Daoy (cell line): ENCODE measurements at places on chromosomes 4 and X.
A peak's percentile ranks its signal among the peaks of the same experiment; 100 is the strongest.

GRCh38 chr4:170247596-170247995 lies 157.8 kb upstream of the AADAT start:
- DNase-seq = no peak

GRCh38 chr4:110483516-110483915 lies 7.6 kb downstream of the ENPEP start:
- peak; percentile 29 for DNase-seq

DNA sequence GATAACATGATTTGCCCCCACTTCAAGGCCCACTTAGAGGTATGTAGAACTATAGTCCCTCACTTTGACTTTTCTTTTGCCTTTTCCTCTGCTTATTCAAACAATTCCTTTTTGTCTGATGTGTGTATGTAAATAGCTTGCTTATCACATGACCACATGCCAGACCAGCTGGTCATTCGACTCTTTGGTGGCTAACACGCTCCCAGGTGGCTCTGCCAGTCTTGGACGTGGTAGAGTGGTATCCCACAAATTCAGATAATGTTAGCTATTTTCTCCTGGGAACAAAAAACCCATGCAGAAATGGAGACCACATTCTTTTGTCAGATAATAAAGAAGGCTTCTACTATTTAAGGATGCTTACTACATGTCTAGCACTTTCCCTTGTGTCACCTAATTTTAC lies 47.9 kb downstream of the ARHGAP24 start:
- no peak for DNase-seq

DNA sequence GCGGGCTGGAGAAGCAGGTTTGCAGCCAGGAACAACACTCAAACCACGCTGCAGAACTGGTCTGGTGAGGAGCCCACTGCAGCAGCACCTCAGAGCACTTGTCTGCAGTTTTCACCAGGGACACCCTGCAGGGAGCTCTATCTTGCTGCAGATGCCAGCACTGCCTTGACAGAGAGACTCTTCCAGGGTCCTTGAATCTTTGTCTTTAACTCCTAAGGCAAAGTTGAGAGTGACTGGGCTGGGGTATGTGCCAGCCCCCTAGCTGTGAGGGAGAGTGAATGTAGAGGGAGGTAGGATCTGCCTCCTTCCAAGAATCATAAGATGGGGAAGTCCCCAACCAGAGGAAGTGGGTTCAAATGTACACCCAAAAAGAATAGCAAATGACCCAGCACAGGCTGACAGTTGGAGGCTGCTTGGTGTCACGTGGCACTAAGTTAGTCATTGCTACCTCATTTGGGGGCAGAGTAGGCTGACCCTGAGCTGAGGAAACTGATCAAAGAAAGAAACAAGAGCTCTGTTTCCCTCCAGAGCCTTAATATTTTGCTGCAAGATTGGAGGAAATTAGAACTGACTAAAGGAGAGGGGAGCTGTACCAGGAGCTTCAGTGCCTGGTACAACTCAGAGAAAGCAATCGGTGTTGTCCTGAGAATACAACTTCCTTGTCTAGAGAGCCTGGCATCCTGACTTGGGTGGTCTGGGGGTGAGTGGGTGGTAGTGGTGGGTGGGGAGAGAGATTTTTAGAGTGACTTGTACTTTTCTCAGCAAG lies 28.2 kb upstream of the HUWE1 start:
- DNase-seq = peak; percentile 60

DNA sequence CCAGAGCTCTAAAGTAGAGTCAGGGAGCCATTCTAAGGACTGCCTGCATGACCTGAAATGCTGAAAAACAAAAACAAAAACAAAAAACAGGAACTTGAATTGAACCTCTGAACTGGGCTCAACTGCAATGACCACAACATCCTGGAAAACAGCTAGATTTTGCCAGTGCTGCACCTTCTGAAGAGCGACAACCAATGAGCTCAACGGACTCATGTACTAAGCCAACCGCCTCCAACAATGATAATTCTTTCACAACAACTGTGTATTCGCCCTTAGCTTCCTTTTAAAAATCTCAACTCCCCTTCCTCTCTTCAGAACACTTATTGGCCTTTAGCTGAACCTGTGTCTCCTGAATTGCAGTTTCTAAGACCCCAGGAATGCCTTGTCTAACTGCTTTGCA lies 69.8 kb downstream of the HAUS3 start:
- no peak for DNase-seq

GRCh38 chrX:136491832-136492231 lies 4.1 kb downstream of the BRS3 start:
- DNase-seq = no peak

DNA sequence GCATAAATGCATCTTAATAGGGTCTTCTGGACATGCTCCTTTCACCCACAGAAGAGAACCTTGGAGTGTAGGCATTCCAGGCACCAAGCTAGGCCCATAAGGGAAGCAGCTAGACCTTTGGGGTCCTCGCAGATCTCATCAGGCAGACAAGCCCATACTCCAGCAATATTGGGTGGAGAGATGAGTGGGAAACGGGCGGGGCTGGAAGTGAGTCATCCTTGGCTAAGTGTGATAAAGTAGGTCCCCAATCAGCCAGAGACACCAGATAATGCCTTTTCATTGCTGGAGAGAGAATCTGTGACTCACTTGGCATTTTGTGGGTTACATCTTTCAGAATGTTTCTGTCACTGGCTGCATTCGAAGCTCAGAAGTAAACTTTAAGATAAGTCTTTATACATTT lies 133.3 kb upstream of the MBNL3 start:
- DNase-seq = peak; percentile 77

DNA sequence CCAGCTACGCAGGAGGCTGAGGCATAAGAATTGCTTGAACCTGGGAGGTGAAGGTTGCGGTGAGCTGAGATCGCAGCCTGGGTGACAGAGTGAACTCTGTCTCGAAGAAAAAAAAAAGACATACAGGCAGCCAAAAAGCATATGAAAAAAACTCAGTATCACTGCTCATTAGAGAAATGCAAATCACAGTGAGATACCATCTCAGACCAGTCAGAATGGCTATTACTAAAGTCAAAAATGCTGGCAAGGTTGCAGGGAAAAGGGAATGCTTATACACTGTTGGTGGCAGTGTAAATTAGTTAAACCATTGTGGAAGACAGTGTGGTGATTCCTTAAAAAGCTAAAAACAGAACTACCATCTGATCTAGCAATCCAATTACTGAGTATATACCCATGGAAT lies 123.1 kb downstream of the CHIC2 start:
- no peak for DNase-seq

DNA sequence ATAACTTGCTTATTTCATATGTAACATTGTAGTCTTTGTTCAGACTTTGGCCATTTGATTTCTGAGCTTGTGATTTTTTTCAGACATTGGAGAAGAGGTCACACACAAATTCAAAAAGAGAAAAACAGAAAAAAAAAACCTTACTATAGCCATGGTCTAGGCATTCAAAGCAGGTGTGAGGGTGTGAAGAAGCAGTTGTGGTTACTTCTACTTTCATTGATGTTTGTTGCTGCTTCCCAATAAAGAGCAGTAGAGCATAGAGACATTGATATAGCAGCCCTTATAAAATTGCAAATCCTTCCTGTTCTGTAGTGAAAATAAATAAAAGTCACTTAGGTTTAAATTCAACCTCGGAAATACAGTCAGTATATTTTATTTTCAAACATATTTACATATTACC lies 671.6 kb downstream of the GRXCR1 start:
- DNase-seq = no peak

GRCh38 chr4:110088670-110089069 lies 109.7 kb downstream of the ELOVL6 start:
- no peak for DNase-seq

DNA sequence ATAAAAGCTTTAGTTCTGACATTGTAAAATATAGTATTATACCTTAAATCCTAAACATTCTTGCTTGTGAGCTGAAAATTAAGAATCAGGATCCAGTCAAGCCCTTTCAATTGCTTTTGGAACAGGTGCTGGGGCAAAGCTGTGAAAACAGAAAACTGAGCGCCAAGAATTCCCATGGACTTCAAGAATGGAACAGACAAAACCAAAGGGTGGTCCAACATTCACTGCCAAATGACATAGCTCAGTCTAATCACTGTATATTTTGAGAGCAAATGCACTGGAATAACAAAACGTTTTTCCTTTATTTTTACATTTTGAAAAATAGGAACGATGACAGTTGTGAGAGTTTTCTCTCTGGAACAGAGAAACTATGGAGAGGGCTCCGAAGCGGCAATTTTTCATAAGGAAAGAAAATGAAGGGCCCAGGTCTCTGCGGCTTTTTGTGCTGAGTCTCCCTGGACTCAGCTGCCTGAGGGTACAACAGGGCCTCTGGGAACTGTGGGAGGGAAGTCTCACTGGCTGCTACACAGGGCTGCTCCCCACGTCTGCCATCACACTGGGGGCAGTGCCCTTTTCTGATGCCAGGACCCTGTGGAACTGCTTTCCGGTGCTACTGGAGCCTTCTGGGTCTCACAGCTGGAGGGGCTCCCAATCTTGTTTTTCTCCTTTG lies 56.0 kb upstream of the BMPR1B start:
- no peak for DNase-seq

DNA sequence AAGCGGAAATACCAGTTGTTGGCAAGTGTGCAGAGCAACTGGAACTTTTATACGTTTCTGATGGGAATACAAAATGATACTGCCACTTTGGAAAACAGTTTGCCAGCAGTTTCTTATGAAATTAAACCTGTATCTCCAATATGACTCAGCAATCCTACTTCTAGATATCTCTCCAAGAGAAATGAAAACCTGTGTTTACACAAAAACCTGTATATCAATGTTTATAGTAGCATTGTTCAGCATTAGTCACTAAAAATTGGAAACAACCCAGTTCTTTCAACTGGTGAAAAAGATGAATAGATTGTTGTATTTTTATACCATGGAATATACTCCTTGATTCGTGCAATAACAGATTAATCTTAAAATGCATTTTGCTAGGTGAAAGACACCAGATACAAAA lies 26.8 kb downstream of the ATP7A start:
- DNase-seq = no peak

GRCh38 chrX:1612641-1613286 lies 2.1 kb upstream of the ASMT start:
- no peak for DNase-seq

GRCh38 chrX:19774905-19775304 lies 112.5 kb downstream of the SH3KBP1 start:
- DNase-seq = no peak

DNA sequence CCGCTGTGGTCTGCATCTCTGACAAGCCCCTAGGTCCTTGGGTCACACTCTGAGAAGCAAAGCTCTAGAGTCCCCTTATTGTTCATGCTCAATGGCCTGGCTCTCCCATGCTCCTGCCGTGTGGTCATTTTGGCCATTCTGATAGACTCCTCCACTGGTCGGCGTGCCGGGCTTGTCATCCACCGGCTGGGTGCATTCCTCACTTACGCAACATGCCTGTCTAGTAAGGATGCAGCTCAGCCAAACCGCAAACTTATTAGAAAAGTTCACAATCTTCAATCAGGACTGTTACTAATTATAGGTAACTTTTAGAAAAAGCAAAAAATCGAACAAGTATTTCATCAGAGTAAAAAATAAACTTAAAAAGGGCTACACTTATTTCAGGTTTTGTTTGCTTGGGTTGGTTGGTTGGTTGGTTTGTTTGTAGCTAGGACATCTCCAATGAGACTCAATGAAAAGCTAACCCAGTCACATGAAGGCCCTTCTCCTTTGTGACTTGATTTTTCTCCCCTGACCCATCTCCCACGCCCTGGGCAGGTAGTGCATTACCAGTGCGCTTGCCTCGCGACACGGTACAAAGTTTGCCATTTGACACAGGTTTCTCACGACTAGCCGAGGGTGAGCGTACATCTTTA lies 41.0 kb downstream of the IRF2 start:
- DNase-seq = no peak

DNA sequence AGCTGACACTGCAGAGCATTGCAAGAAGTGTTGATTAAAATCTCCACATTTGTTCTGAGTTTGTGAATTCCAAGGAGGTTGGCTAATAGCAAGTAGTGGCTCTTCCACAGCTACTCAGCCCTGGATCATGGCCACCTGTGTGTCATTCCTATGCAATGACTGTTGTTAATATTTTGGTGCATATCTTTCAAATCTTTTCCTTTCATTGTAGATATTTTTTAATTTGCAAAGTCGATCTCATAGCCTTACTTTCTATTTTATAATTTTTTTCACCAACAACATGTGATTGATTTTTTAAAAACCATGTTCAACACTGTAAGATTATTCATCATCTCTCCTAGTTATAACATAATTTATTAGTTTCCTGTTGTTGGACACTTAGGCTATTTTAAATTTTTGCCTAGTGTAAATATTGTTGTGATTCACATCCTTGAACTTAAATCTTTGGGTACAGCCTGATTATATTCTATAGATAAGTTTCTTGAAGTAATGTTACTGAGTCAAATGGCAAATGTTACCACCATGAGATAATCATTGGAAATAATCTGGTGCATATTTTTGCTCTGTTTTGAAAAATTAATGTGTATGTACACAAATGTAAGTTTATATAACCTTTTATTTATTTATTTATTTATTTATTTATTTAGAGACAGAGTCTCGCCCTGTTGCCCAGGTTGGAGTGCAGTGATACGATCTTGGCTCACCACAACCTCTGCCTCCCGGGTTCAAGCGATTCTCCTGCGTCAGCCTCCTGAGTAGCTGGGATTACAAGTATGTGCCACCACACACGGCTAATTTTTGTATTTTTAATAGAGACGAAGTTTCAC lies 17.1 kb upstream of the ARHGAP10 start:
- DNase-seq = peak; percentile 37

DNA sequence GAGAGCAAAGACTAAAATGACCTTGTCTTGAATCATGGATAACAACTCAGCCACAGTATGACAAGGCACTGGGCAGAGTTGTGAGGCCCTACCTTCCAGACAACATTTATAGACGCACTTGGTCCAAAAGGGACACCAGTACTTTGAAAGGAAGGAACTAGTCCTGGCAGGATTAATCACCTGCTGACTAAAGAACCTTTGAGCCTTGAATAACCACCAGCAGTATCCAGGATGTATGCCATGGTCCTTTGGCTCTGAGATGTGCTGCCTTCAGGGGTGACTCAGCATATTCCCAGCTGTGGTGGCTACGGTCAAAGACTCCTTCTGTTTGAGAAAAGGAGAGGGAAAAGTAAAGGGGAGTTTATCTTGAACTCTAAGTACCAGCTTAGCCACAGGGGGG lies 118.1 kb upstream of the PRR32 start:
- DNase-seq = no peak

DNA sequence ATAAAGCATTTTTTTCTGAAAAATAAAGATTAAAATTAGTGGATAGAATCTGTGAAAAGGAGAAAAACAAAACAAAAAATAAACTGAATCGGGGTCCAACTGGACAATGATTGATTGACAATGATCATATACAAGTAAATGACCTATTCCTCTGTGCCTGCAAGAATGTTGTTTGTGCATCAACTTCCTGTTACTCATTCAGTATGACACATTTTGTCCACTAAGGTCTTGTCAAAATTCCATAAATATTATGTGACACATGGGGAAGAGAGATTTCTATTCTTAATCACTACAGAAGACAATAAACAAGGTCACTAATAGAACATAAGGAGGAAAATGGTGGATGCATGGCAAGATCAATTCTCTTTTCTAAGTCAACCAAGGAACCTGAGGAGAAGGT lies 54.9 kb downstream of the F8 start:
- DNase-seq = no peak

GRCh38 chrX:2351999-2352995 lies 148.5 kb downstream of the DHRSX start:
- DNase-seq = peak; percentile 90

- no peak for DNase-seq
These were observed 18.8 kb downstream of the SRPX2 start for GRCh38 chrX:100662796-100663195.

GRCh38 chr4:157372567-157372966 lies 152.0 kb downstream of the GRIA2 start:
- no peak for DNase-seq
